Daoy (cell line): ENCODE measurements at places on chromosomes 2 and 18. TPM values are rescaled to one million over a fixed set of nuclear protein-coding genes. Genes with fewer than 3 reads are reported as not detected.

The RGPD8 gene
- 1.2 and 1.9 TPM in 2 replicates for total RNA-seq

The COBLL1 gene
- 4.6 and 6.7 TPM in 2 replicates for total RNA-seq

- DNase-seq: no peak
These were observed 176.8 kb downstream of the KCNS3 start for GRCh38 chr2:18055290-18055689.

- no peak for DNase-seq
These were observed 54.1 kb upstream of the NCK2 start for GRCh38 chr2:105690566-105690965.

- DNase-seq: no peak
These were observed 27.9 kb upstream of the HS6ST1 start for GRCh38 chr2:128346291-128347170.

DNA sequence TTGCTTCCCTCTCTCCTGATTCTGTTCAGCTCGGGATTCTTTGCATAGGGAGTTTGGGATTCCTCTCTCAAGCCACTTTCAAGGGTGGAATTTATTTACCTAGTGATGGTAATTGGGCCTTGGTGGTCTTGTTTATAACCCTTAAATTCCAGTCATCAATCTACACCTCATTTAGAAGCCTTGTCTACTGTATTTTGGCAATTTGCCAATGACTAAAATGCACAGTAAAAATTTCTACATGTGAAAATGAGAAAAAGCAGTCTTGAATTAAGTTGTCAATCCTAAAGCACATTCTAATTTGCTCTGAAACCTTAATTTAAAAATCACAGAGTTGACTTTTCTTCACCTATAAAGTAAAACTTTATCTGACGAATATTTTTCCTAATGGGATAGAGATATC, 749.2 kb upstream of the CRIM1 start:
- DNase-seq: no peak
